Activated CD4-positive, alpha-beta T cell treated with anti-CD3 and anti-CD28 coated beads for 1 hour (primary cell): ENCODE measurements at places on chromosomes 7 and 10.

DNA sequence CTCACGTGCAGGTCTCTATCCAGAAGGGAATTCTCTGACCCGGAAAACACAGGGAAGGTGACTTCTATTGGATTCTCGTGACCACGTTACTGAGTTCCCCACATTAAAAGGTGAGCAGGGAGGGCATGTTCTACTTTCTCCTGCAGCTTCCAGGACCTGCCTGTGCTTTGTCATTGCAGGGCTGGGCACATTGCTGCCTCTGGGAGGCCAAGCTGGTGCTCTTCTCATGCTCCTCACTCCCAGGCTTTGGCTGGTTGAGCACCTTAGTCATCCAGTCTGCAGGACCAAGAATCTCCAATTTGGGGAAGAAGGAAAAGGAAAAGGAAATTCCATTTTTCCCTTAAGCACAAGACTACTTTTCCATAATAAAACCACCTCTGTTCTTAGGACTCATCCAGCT lies 86.5 kb upstream of the TMEM72 start:
- DNase-seq, result no peak

GRCh38 chr10:132186488-132187429 lies at the start of gene DPYSL4:
Gene DPYSL4, plus strand, starts transcription at chr10:132186948. Its CDS starts 116 bp downstream, at chr10:132187064.
- DNase-seq, result peak; percentile 18

DNA sequence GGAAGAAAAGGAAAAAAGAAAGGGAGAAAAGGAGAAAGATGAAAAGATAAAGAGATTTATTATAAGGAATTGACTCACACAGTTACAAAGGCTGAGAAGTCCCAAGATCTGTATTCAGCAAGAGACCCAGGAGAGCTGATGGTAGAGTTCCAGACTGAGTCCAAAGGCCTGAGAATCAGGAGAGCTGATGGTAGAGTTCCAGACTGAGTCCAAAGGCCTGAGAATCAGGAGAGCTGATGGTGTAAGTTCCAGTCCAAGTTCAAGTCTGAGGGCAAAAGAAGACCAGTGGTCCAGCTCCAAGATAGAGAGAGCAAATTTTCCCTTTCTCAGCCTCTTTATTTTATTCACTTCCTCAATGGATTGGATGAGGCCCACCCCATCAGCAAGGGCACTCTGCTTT lies 97.3 kb upstream of the AOAH start:
- DNase-seq, result no peak

GRCh38 chr7:155189590-155189989 lies 108.1 kb upstream of the INSIG1 start:
- DNase-seq, result no peak

GRCh38 chr7:99390941-99391602 lies 16.5 kb downstream of the ARPC1B start:
- no peak for DNase-seq

- no peak for DNase-seq
Observed at GRCh38 chr7:479948-480499, 39.6 kb downstream of the PDGFA start.

GRCh38 chr10:60237977-60238758 lies 151.5 kb downstream of the ANK3 start:
- DNase-seq, result no peak

DNA sequence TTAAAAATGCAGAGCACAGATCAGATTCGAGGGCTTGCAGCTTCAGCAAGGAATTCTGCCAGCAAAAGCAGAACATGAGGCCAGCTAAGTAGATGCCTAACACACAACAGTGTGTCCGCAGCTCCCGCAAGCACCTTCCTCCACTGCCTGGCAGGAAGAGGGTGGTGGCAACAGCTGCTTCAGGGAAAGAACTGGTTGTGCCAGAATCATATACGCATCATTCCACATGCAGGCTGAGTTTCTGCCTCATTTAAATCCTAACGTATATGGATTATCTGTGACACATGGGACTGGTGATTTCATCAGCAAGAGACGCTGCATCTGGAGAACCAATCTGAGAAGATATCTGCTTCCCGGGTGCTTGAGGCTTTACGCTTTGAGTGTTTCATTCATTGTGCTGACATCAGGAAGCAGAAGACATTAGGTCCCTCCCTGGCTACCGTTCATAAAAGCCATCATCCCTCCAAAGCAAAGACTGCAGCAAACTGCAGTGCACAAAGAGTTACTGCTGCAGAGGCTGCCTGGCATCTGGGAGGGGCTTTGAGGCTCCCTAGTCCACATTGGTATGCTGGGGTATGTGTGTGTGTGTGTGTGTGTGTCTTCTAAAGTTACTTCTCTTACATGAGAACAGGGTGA lies 78.8 kb downstream of the FAM13C start:
- no peak for DNase-seq

DNA sequence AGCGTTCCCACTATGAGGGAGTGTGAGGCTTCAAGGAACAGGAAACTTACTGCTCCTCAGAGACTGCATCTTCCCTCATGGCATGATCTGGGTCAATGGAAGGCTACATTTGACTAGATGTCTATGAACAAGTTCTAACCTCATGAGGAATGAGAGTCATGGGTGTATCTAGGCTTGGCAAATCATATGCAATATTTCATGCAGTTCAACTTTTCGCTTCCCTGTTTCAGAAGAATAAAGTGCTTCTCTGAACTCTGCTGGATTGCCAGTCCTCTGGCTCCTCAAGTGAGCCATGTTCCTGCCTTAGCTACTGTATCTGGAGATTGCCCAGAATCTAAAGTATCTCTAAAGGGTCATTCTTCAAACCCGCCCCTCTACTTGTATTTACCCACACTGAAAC lies 54.3 kb upstream of the SEMA3A start:
- DNase-seq, result no peak

DNA sequence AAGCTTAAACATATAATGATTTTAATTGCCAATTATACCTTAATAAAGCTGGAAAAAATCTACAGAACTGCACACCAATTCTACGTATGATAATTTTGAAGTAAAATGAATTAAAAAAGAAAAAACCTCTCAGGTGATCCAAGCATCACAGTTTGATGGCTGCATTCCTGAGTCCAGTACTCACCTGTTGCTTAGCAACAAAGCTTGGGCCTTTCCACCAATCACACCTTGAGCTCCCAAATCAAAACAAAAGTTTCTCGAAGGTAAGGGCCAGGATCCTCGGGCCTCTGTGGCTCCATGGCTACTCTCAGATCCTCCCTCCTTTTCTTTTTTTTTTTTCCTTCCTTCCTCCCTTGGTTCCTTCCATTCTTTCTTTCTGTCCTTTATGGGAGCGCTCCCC lies 137.2 kb upstream of the PCBD1 start:
- no peak for DNase-seq

- DNase-seq, result no peak
Observed at GRCh38 chr7:22628112-22628511, 98.9 kb upstream of the IL6 start.

DNA sequence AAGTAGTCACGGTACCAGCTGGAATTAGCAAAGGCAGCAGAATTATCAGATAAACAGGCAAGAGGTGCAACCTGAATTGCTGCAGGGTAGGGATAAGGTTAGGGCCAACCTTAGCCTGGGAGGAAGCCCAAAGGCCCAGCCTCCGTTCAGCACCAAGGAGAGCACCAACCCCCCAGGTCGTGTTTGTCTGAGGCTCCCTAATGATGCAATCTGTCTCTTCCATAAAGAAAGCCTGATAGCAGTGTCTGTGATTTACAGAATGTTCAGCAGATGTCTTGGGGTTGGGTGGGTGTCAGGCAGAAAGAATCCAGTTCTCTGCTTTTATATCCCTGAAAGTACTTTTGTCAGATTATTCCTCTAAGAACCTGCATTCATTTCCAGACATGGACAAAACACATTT lies 328.4 kb upstream of the AOAH start:
- no peak for DNase-seq

- no peak for DNase-seq
Observed at GRCh38 chr7:37943905-37944736, 23.7 kb downstream of the EPDR1 start.

DNA sequence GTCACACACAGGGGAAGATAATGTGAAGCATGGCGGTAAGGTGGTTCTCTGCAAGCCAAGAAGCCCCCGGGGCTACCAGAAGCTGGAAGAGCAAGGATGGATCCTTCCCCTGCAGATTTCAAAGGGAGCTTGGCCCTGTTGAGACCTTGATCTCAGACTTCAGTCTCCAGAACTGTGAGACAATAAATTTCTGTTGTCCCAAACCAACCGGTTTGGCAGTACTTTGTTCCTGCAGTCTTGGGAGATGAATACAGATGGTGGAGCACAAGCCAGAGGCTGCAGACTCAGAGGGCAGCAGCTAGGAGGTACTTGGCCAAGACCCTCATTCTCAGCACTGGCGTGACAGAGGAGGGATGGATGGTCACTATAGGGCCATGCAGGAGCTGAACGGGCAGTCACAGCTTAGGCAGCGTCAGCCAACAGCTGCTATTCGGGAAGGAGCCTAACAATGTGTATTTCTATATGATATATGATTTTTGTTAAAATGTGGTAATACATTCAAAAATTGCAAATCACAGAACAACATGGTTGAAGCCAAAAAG lies 387.3 kb downstream of the TNS3 start:
- DNase-seq, result no peak

GRCh38 chr7:116800594-116800993 lies 61.8 kb upstream of the CAPZA2 start:
- DNase-seq, result no peak

GRCh38 chr7:25968205-25968993 lies 183.6 kb upstream of the NFE2L3 start:
- DNase-seq, result no peak

DNA sequence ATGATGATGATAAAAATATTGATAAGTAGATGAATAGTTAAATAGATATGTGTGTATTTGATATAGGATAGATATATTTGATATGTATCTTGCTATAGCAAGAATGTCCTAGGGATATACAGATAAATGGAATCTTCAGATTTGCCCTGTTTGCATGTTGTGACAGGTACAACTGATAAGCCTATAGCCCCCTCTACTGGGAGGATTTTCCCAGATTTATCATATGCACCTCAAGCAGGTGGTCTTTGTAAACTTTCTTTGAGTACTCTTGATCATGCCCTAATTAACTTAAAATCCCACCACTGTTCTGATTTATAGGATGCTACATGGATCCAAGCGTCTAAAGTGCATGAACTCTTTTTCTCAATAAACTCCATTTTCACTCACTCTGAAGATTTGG lies 1050.7 kb downstream of the SORCS3 start:
- DNase-seq, result no peak

DNA sequence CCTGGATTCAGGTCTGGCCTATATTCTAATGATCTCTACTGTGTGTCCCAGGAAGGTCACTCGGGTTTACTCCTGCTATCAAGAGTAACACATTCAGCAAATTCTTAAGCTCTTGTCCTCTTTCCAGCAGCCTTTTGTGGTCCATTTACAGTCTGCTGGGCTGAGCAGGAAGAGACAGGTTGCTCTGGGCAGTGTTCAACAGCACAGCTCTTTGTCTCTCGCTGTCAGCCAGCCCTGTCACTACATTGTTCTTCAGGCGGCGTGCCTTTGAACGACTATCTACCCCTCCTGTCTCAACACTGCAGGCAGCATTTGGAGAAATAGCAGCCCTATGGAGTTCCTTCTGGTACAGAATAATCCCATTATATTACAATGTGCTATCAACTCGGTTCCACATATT lies 192.2 kb upstream of the TBX20 start:
- DNase-seq, result no peak

DNA sequence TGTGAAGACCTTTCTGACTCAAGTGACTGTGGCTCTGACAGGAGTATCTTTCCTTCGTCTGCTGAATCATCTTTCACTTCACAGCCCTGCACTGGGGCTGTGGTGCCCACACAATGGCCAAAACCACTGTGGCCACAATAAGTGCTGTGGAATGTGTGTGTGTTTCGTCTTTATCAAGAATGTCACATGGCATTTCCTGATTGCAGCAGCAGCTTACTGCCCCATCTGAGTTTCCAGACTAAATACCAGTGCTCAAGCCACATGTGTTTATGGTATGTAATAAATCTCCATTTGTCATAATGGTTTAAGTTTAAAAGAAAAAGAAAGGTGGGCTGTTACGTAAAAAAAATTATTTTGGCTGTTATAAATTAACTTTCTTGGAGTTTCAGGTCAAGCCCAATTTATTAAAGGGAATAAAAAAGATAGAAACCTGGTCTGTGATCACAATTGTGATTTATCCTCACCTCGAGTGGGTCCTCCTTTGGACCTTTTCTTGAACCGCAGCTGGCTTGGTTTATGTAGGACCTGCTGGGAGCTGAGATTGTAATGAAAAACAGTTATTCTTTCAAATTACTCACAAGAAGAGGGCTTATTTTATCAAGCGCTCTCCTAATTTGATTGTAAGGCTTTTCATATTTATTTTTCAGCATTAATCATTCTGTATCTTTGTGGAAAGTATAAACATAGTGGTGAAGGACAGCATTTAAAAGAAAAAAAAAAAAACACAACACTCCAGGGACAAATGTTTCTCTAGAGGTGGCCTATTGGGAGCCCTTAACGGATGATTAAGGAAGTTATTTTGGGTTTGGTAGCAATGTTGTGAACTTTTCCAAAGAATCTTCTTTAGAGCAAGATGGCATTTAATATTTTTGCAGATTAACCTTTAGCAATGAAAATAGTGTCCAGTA lies 116.2 kb downstream of the LRMDA start:
- no peak for DNase-seq

DNA sequence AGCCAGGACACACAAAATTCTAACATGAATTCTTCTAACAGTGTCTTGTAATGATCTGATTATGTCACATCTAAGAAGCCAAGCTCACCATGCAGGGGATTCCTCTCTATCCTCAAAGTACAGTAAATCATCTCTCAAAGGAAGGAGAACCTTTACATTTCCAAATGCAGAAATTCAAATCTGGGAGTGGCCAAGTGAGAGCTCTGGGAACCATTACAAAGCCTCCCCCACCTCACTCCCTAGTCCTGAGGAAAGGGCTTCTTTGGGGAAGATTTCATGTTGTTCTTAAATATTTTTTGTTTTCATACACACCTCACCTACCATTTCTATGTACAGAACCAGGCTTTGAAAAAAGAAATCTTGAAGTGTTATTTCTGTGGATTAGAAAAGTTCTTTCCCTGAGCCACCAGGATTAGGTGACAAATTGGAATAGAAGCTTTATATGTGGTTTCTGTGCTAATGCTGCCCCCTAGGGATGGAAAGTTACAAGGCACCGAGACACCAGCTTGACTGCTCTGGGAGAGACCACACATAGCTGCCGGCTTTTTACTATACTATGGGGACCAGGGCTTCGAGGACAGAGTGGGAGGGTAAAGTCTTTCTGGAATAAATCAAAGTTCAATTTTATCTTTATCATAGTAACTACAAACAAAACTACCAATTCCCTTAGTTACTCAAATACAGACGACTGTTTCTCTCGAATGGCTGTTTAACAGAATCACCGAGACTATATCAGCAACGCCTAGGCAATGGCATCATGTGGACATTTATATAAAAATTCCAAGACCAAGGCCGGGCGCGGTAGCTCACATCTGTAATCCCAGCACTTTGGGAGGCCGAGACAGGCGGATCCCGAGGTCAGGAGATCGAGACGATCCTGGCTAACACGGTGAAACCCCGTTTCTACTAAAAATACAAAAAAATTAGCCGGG lies 116.1 kb downstream of the RNF216 start:
- peak; percentile 37 for DNase-seq
